ENCODE measurements at places on chromosomes 1 and 21.

GRCh38 chr21:15052459-15052763 lies 12.4 kb downstream of the NRIP1 start:
- DNase-seq = no peak

DNA sequence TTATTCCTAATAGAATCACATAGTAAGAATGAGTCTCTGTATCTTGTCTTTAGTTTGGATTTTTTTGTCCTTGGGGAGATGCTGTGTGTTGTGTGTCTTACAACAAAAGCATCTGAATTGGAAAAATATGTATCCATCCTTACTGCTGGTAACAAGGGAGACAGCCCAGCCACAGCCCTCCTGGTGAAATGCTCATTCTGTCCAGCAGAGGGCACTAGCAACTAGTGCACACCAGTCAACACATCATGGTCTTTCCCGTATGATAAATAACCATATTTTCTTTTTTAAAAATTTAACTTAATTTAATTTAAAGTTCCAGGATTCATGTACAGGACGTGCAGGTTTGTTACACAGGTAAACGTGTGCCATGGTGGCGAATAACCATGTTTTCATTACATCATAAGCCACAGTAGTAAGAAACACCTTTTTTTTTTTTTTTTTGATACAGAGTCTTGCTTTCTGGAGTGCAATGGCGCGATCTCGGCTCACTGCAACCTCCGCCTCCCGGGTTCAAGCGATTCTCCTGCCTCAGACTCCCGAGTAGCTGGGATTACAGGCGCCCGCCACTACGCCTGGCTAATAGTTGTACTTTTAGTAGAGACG lies 245.1 kb downstream of the PTBP2 start:
- DNase-seq = peak; percentile 76

GRCh38 chr1:65904681-65905083 lies 112.0 kb downstream of the PDE4B start:
- no peak for DNase-seq

DNA sequence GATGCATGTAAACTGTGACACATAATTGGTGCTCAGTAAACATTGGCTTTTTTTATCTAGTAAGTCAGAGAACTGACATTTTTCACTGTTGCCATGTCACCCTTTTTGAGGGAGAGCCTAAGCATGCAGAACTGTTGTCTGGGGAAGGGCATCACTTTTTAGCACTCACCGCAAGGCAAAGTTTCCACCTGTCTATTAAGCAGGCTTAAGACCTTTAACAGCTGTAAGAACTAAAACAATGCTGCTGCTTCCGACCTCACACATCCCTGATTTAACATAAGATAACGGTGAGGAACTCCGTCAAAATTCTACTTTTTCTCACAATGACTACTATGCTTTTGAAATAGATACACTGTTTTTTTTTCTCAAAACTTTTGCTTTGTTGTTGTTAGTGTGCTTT lies 554.8 kb downstream of the NUF2 start:
- no peak for DNase-seq

DNA sequence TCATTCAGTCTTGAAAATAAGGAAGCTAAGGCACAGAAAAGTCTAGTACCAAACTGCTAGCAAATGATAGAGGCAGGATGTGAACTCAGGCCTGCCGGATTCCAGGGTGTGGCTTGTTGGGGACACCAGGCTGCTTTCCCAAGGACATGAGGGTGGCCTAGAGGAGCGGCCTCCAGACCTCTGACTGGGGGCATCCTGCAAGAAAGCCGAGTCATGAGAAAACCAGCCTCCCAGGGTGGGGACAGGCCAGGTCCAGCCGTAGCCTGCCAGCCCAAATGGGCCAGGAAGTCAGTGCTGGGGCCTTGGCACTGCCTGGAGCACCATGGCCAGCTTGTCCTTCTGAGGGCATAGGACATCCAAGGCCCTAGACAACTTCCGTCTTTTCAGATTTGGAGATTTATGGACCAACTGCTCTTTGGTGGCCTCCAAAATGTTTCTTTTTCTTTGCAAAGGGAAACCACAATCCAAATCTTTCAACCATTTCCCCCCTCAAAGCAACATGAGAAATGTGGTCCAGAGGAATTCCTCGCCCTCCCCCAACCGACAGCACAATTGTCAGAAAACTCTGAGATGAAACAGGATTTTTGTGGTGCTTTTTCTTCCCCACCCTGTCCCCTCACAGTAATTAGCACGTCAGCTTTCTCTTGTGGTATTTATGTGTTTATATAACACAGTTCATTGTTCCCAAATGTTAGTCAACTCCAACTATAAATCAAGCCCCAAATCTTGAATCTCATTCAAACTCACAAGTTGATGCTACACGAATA lies 212.3 kb downstream of the KAZN start:
- no peak for DNase-seq

GRCh38 chr1:8182034-8182761 lies 135.7 kb upstream of the SLC45A1 start:
- DNase-seq = no peak

GRCh38 chr1:35590476-35591040 lies 17.4 kb downstream of the TFAP2E start:
- no peak for DNase-seq

DNA sequence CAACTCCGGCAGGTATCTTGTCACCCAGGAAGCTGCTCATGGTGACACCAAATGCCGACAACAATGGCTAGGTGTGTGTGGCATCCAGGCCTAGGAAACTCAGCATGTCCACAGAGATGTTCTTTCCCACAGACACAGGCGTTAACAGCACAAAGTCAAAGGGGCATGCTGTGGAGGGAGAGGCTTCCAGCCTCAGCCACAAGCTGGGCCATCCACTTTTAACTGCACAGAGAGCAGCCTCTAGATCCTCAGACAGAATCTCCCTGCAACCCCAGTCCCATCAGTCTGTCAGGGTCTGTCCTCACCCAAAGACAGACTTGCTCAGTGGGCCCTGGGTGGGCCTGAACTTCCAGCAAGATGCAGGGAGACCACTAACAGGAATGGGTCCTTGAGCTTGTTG lies 58.5 kb upstream of the BCAR3 start:
- DNase-seq = no peak

GRCh38 chr1:2936559-2937515 lies 84.4 kb upstream of the ACTRT2 start:
- no peak for DNase-seq

GRCh38 chr1:235100194-235100772 lies 28.4 kb downstream of the TOMM20 start:
- DNase-seq = no peak

GRCh38 chr1:5509664-5510452 lies 482.4 kb downstream of the NPHP4 start:
- peak; percentile 46 for DNase-seq

DNA sequence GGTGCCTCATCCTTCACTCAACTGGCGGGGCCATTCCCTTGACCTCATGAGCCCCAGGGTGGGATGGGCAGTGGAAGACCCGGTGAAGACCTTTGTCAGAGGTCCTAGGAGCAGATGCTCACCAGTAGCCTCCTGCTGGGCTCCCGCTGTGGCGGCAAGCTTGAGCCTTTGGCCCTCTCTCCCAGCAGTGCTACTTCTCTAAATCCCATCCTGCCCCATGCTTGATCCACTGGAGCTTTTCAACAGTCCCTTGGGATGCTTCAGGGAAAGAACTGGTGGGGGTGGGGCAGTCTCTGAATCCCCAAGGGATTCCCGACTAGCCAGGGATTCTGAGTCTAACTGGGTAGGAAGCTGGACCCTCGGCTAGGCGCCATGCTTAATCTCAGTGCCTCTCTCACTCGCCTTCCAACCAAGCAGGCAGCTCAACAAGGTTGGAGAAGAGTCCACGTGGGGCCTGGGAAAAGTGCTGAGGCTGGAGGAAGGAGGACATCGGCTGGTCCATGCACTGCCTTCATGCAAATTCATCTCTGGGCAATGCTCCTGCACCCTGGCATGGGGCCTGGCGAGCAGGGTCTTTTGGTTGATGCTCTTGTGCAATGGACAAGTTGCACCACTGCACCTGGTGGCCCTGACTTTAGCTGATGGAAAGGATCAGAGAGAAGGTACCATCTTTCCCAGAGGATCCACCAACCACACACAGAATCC lies 190.3 kb downstream of the GRIK3 start:
- DNase-seq = no peak

DNA sequence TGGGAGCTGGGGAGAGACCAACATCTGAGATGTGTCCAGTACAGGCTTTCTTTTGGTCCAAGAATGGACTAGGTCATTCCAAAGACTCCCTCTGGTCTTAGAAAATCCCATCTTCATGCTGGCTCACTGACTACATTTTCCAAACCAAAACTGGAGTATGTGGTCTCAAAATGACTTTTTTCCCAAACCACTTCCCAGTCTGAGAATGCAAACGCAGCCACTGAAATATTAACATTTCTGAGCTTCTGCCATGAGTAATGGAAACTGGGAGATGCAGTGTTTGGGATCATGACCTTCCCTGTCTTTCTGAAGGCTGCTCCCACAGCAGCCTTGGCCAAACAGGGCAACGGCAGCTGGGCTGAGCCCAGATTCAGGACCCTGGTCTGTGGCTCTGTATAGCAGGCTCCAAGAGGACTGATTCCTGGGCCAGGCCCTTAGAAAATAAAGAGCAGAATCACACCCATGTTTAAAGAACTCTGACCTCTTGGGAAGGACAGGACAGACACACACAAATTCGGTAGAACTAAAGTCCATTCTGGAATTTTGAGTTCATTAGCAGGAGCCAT lies 62.1 kb upstream of the CNTN2 start:
- DNase-seq = no peak

- no peak for DNase-seq
Observed at GRCh38 chr1:29984862-29985605, 738.4 kb downstream of the MATN1 start.

GRCh38 chr1:3607703-3608065 lies 3.6 kb downstream of the MEGF6 start:
- no peak for DNase-seq

DNA sequence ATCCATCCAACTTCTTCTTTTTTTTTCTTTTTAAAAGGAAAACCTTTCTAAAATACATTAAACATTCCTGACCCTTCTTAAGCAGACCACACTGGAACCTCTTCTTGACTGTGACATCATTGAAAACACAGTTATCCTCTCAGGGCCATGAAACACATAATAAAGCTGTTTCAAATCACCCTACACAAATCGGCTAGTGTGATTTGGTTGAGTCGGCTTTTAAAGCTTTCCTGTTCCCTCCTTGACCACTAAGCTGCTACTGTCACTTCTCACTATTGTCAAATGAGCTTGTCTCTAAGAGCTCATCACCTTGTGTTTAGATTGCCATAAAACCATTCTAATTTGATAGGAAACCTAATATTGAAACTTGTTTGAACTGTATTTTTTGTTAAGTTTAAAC lies 5.9 kb downstream of the USP24 start:
- no peak for DNase-seq

- no peak for DNase-seq
Observed at GRCh38 chr1:159229260-159229885, 24.7 kb downstream of the ACKR1 start.

GRCh38 chr1:28280977-28281381 lies 21.7 kb downstream of the SESN2 start:
- DNase-seq = no peak

DNA sequence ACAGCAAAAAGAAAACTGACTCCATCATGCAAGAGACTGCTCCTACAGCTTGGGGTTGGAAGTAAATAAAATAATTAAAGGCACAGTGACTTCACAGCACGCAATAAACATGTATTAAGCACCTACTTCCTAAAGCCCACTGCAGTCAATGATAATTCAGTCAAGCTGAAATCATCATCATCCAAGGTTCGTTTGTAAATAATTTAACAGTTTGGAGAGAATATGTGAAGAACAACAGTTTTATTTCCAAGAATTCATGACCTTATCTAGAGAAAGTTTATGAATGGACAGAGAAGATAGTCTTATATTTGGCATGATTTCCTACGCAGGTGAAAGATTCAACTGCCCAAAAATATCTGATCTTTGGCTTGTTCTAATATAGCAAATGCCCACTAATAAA lies 86.8 kb downstream of the SMYD3 start:
- DNase-seq = no peak

DNA sequence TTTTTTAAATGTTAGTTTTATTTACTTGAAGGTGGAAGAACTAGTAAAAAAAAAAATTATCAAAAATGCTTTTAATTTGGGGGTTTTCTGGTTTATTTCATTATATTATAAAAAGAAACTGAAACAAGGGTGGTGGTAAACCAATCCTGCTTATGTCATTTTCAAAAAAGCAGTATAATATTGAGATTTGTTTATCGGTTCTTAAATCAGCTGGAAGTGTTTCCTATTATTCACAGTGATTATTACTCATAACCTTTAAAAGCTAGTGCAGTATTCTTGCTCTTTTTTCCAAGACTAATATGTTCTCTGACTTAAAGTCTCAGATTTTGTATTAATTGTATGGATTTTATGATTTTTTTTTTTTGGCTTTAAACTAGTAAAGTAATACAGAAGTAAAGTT lies 5.4 kb upstream of the LRRC40 start:
- no peak for DNase-seq

GRCh38 chr1:208821939-208822338 lies 577.8 kb upstream of the PLXNA2 start:
- DNase-seq = no peak

DNA sequence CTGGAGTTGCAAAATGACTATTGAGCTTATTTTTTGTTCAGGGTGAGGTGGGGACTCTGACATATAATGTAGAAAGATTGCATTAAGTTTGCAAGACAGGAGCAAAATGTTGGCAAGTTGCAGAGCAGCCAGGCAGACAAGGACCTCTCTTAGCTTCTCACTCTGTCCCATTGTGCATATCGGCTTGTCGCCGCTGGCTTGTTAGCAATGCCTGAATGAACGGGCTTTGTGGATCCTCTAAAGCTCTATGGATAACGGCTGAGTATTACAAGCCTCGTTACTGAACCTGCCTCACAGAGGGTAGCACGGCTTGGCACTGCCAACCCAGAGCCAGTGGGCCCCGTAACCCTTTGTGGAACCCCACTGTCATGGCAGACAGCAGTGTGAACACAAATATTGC lies 68.4 kb downstream of the TNR start:
- peak; percentile 25 for DNase-seq

DNA sequence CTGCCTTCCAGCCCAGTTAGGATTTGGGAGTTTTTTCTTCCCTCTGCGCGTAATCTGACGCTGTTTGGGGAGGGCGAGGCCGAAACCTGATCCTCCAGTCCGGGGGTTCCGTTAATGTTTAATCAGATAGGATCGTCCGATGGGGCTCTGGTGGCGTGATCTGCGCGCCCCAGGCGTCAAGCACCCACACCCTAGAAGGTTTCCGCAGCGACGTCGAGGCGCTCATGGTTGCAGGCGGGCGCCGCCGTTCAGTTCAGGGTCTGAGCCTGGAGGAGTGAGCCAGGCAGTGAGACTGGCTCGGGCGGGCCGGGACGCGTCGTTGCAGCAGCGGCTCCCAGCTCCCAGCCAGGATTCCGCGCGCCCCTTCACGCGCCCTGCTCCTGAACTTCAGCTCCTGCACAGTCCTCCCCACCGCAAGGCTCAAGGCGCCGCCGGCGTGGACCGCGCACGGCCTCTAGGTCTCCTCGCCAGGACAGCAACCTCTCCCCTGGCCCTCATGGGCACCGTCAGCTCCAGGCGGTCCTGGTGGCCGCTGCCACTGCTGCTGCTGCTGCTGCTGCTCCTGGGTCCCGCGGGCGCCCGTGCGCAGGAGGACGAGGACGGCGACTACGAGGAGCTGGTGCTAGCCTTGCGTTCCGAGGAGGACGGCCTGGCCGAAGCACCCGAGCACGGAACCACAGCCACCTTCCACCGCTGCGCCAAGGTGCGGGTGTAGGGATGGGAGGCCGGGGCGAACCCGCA lies at the start of gene PCSK9:
Gene PCSK9, plus strand, starts transcription at position 207 of the 741 bp plus-strand sequence. Its CDS starts 290 bp downstream, at position 497.
- no peak for DNase-seq

Measured in globus pallidus (tissue), 1 donor.